ENCODE measurements at places on chromosomes 16 and 17.

DNA sequence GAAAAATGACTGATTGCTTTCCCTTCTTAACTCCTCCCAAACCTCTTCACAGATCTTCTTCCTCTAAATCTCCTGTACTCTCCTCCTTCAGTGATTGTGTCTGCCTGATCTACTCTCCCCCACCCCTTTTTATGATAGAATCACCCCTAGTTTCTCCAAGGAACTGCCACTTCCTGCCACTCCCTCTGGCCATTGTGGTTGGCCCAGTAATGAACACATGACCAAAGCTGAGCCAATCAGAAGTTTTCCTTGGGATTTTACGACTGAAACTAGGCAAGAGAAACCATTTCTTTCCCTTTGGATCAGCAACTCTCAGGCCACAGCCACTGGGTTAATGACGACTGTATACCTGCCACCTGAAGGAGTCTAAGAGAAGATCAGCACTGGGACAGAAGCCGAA, 15.9 kb downstream of the IRX3 start:
- DNase-seq: no peak

- no peak for DNase-seq
Measured at GRCh38 chr17:12512694-12513355, 152.9 kb upstream of the MYOCD start.

DNA sequence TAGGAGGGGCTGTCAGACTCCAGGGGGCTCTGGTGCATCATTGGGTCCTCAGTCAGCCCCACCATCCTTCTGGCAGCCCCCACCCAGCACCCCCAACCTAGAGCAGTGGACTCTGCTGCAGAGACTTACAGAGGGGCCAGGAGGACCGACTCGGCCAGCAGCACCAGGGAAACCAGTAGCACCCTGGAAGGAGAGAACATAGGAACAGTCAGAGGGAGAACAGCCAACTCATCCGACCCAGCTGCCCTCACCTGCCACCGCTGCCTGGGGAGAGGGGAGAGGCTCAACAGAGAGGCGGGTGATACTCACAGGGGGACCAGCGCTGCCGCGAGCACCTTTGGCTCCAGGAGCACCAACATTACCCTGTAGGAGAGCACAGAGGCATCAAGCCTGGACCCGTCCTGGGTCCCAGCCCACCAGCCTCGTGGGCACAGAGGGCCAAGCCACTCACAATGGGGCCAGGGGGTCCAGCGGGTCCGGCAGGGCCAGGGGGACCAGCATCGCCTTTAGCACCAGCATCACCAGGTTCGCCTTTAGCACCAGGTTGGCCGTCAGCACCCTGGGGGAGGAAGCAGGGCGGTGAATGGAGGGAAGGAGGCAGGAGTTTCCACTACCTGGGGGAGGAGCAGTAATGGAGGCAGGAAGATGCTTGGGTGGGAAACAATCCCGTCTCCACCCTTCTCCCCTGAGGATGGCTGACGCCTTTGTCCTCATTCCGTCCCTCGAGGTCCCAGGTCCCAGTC, 11.7 kb downstream of the COL1A1 start:
- no peak for DNase-seq

- no peak for DNase-seq
Measured at GRCh38 chr16:85998171-85998867, 99.4 kb downstream of the IRF8 start.

- no peak for DNase-seq
Measured at GRCh38 chr16:87442581-87442966, 50.2 kb downstream of the ZCCHC14 start.

- DNase-seq: peak; percentile 21
Measured at GRCh38 chr17:48597778-48598631, 4.4 kb upstream of the HOXB5 start.

- DNase-seq: no peak
Measured at GRCh38 chr16:13372421-13372820, 471.0 kb downstream of the SHISA9 start.

GRCh38 chr17:77968788-77969187, 10.3 kb downstream of the TNRC6C start:
- DNase-seq: no peak

- no peak for DNase-seq
Measured at GRCh38 chr16:23148166-23148512, 1.1 kb downstream of the USP31 start.

- DNase-seq: no peak
Measured at GRCh38 chr17:47298712-47299111, 25.0 kb upstream of the EFCAB13 start.

DNA sequence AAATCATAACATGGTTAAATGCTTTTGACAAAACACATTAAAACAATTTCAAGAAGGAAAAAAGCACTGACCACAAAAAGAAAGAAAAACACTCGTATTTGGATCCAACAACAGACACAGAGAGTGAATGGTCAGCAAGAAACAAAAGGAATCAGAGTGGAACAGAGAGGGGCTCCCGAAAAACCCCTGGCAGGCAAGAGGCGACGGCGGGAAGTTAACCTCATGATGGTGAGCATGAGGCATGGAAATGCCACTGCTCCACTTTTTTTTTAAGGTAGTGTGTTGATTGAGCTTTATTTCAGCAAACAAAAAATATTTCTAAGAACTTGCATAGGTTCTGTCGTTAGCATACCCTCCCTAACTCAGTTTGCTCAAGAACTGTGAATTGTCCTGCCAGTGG, 32.1 kb upstream of the ST6GALNAC1 start:
- no peak for DNase-seq

DNA sequence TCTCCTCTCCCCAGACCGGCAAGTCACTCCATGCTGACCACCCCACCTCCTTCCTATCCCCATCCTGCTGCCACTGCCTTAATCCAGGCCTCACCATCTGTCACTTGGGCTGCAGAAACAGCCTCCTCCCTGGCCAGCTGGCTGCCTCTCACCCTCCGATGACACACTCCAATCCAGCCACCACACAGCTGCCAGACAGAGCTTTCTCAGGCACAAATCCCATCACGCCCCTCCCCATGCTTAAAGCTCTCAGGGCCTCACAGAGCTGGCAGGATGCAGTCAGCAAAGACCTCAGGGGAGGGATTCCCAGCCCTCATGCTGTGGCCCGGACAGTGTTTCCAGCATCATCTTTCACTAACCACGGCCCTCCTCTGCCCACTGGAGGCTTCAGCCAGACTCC, 13.7 kb downstream of the CAMKK1 start:
- no peak for DNase-seq

GRCh38 chr17:10247810-10248209, 49.4 kb upstream of the GAS7 start:
- no peak for DNase-seq

DNA sequence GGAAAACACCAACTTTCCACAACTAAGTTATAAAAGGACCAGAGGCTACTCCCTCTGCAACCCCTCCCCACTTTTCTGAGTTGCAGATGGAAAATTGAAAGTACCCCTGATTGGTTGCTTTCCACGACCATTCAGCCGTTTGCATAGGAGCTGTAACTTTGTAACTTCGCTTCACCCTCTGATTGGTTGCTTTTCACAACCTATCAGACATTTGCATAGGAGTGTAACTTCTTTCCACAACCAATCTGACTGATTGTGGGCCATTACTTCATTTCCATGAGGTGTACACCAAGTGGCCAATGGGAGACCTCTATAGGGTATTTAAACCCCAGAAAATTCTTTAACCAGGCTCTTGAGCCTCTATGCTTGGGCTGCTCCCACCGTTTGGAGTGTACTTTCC, 644.1 kb downstream of the WWOX start:
- no peak for DNase-seq

GRCh38 chr16:64470916-64471315, 650.9 kb downstream of the CDH11 start:
- no peak for DNase-seq

- DNase-seq: no peak
Measured at GRCh38 chr17:30505868-30506417, 28.7 kb downstream of the GOSR1 start.

- DNase-seq: no peak
Measured at GRCh38 chr17:66401364-66401763, 99.0 kb downstream of the PRKCA start.

GRCh38 chr17:19016297-19016696, 11.7 kb upstream of the FAM83G start:
- no peak for DNase-seq

DNA sequence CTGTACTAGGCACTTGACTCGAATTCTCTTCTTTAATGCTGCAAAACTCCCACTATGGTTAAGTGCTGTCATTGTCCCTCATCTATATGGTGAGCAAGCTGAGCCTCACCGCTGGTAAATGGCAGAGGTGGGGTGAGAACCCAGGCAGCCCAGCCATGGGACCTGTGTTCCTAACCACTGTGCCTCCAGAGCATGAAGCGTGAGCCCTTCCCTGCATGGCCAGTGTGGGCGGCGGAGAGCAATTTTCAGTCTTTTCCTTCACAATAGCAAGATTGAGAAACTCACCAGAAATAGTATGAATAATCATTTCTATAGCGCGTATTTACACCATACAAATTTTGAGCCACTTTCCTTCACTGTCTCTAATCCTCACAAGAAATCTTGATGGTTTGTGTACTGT, 9.2 kb downstream of the BFAR start:
- DNase-seq: no peak

GRCh38 chr17:68670967-68671693, 70.0 kb upstream of the FAM20A start:
- no peak for DNase-seq

DNA sequence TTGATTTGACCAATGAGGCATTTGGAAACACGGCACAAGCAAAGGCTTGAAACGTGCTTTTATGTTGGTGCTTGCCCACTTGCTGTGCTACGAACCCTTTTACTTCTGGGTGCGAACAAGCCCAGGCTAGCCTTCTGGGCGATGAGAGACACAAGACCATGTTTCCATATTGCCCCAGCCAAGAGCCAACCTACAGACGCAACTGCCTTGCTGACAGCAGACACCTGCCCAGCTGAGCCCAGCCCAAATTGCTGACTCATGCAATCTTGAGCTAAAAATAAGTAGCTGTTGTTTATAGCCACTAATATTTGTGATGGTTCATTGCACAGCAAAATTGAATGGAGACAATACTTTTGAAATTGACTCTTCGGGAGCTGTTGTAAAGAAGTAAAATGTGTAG, 464.5 kb downstream of the WWOX start:
- DNase-seq: no peak

DNA sequence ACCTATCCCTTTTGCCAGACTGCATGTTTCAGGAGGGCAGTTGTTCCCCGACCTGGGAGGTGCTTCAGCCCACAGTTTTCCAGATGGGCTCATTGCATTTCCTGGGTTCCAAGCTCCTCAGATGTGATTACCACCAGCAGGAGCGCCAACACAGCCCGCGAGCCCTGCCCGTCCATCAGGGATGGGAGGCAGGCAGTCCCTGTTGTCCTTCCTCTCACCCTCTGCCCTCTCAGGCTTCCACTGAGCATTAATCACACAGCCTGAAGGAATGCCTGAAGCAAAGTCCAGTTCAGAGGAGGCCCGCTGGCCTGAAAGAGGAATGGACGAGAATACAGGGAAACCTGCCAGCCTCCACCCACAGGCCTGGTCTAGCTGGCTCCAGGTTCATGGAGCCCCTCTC, 256.3 kb upstream of the SDK2 start:
- no peak for DNase-seq

DNA sequence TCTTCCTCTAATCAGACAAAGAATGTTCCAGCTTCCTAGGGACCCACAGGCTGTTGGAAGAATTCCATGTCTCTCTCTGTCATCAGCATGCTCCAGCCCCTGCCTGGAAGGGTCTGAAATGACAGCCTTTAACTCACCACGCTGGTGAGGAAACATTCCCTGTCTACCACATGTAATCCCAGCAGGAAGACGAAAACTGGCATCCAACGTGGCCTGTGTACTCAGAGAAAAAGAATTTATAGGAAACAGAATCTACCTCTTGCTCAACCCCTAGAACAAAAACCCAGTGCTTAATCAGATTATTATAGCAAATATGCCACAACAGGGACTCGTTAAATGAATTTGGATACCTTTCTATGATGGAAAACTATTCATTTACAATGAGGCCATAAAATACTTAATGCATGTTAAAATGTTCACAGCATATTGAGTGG, 147.3 kb upstream of the FOXF1 start:
- no peak for DNase-seq

- DNase-seq: peak; percentile 45
Measured at GRCh38 chr16:88815901-88816589, 4.3 kb upstream of the APRT start.

- DNase-seq: no peak
Measured at GRCh38 chr17:41439375-41439774, 1.4 kb downstream of the KRT38 start.

DNA sequence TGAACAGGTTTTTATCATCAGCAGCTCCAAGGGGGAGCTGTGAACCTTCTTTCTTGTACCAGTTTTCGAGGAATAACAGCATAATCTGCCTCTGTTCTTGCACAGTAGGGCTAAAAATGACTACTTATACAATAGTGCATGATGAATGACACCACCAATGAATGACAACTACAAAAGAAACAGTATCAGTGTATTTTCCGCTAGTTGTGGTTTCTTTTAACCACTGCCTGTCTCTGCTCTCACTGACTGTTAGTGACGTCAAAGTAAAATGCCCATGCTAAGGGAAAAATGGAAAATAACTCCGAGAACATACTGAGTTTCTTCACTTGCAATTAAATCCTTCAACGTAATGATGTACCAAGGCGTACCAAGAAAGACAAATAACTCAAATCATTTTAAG, 294.9 kb downstream of the MAP2K6 start:
- no peak for DNase-seq
